ENCODE measurements at places on chromosomes 11 and 22.

- DNase-seq, result no peak
These were observed 18.9 kb downstream of the SHISAL1 start for GRCh38 chr22:44293876-44294275.

- no peak for DNase-seq
These were observed 31.4 kb upstream of the CEP295 start for GRCh38 chr11:93630037-93630436.

- DNase-seq, result no peak
These were observed 100.6 kb downstream of the RRAS2 start for GRCh38 chr11:14258221-14258935.

DNA sequence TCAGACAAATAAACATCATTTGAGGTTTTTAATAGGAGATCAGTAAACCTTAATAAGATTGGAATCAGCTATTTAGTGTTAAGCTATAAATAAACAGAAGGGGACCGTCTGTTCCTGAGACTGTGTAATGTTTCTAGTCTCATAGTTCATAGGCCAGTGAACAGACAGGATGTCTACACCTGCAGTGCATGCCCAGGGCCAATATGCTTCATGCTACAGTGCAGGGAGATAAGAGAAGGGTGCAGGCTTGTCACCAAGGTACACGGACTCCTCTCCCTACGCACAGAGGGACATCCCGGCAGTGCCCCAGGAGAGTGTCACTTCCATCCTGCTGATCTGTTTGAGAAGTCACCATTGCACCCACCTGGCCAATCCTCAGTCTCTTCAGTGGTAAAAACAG is 148.6 kb downstream of the OPCML start:
- no peak for DNase-seq

DNA sequence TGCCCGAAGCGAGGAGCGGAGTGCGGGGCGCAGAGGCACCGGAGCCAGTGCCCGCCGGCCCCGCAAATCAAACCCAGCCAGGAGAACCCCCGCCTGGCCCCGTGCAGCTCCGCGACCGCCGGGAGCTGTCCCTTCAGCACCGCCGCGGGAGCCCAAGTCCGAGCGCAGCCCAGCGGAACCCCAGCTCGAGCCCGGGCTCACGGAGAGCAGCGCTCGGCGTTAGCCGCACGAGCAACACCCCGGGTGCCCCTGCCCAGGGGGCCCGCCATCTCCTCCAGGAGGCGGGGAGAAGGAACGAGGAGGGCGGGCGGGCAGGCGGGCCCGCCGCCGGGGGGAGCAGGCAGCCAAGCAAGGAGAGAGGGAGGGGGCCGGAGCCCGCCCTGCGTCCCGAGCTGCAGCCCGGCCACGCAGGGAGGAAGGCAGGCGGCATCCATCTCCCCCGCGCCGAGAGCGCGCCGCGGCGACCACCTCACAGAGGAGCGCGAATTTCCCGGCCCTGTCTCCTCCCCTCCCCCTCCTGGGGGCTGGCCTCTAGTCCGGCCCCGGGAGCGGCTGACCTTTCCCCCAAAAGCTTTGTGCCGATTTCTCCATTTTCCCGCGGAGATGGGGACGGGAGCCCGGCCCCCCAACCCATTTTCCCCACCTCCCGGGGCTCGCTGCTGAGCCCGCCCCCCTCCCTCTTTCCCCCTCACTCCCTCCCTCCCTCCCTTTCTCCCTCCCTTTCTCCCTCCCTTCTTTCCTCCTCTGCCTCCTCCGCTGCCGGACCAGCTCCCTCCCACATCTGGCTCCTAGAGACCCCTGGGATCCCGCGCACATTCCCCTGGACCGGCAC is 621 bp downstream of the KCNC1 start:
- DNase-seq, result peak; percentile 63

GRCh38 chr11:16026849-16027248 is 329.5 kb downstream of the SOX6 start:
- no peak for DNase-seq

- no peak for DNase-seq
These were observed 101.0 kb downstream of the SLC1A2 start for GRCh38 chr11:35318309-35318708.

GRCh38 chr22:32842486-32842885 is 41.0 kb downstream of the TIMP3 start:
- no peak for DNase-seq

DNA sequence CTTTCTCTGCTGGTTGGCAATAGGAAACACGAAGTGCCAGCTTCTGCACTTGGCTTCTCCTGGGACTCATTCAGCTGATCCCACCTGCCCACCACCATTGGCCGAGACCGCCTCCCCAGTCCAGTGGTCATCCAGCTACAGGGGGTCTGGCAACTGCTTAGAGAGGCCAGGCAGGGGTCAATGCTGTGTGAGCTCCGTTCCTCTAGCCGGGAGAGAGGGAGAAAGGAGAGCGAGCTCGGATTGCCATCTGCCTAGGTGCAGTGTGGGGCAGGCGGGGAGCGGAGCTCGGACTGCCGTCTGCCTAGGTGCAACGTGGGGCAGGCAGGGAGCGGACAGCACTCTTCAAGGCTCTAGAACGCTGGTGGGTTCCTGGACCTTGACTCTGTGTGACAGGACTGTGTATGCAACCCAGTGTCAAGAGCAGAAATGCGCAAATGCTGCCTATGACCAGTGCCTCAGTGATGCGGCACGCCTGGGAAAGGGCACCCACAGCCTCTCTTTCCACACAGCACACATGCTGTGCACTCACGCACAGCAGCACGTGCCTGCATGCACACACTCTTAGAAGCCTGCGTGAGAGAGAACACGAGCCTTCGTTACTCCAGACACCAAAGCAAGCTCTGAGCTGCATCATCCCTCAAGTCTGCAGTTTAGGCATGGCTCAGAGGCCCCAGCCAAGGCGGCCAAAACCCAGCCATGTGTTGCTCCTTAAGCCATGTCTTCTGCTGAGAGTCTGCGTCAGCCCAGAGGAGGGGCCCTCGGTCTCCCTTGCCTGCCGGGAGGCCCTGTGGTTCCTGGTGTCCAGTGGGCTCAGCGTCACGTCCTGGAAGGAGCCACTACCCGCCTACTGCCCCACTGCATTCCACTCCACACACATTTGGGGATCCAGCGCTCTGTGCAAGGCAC is 26.8 kb upstream of the JAM3 start:
- peak; percentile 53 for DNase-seq

DNA sequence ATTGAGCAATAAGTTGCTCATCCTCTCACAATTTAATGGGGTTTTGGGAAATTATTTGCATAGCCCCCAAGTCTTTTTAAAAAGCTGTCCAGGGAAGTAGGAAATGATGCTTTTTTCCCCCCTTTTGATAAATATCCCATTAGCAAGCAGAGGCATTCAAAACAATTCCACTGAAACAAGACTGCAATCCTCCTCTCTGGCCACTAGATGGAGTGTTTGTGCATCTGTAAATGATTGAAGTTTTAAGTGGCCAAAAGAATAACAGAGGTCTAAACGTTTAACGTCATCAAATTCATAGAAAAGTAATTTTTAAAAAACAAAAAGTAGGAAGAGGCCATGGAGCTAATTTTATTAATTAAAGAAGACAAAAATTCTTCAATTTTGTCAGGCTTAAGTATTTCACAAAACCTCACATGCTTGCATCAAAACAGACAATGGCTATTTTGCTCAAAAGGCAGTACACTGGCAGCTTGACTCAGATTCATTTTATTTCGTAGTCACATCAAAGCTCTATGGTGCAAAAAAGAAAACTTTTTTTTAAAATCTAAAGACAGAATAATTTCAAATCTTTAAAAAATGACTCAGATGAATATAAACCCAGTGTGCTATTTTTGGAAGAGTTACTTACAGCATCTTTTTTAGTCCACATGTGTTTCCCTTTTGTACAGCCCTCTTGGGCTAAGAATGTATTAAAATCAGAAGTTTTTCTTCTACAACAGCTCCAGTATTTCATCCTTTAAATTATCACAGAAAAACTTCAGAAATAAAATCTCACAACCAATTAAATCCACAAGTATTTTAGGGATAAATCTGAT is 17.8 kb downstream of the CHORDC1 start:
- no peak for DNase-seq

DNA sequence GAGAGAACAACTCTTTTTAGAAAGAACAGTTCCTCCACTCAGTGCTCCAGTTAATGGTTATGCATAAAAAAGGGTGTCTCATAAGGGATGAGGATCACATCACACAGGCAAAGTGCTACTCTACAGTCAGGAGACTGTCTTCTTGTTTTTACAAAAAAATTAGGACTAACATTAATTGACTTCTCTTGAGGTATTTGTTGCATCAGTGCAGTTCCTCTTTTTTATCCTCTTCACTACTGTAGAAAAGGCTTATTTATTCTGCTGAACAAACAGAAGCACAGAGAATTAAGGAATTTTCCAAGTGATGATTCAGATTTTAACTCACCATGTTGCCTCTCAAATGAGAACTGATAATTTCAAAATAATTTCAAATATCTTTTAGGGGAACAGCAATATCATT is 1.9 kb downstream of the MMP8 start:
- no peak for DNase-seq

- no peak for DNase-seq
These were observed 3.0 kb downstream of the DKK3 start for GRCh38 chr11:12005476-12005875.

DNA sequence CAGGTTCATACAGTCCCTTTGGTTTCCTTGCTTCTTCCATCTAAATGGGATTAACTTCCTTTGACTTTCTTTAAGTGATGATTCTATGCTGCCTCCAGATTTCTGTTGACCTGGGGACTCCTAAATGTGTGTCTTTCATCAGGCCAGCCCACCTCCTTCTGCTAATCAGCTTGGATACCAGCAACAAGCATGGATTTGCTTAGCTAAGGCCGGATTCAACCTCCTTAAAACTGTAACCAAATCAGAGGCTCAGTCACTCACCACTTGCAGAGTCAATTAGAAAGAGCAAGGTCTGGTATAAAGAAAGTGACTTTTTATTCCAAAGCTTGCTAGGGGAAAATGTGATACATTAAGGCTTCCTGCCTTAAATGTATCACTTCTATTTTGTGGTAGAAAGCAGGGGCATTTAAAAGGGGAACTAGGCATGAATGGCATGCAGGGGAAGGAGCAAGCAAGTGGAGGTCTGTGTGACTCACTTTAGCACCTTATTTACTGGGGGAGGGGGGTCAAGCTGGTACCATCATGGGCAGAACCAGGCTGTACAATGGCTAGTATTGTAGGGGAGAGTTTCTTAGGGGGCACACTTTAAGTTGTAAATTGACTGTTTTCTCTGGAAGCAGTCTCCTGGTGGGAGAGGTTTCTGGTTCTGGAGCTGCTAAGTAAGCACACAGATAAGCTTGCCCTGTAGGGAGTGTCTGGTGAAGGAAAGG is 239.0 kb upstream of the PDGFD start:
- peak; percentile 34 for DNase-seq

- no peak for DNase-seq
These were observed 25.6 kb downstream of the SCUBE2 start for GRCh38 chr11:9065607-9066432.

- DNase-seq, result no peak
These were observed 144.1 kb downstream of the NOX4 start for GRCh38 chr11:89347071-89347470.

DNA sequence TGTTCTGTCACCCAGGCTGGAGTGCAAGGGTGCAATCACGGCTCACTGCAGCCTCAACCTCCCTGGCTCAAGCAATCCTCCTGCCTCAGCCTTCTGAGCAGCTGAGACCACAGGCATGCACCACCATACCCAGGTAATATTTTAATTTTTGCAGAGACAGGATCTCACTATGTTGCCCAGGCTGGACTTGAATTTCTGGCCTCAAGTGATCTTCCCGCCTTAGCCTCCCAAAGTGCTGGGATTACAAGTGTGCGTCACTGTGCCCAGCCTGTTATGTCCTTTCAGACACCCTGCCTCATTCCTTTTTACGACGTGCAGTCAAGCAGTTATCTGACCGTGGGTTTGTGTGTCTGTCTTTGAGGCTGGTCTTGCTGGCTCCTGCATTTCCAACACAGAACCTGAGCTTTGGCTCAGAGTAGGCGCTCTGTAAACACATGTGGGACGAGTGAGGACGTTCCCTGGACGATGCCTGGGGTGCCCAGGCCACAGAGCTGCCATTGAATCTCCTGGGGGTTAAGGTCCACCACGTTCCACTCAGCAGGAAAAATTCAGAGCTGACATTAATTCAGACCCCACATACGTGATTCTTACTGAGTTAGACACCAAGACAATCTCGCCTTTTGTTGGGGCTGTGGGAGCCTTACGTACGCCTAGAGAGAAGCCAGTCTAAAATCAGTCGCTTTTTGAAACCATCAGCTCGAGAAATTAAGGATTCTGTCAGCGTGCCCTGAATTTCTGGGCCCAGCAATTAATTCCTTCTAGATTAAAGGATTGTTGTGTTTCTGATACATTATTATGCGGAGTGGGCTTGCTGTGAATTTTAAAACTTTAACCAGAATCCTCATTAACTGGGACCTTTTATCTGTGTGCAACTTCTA is 21.5 kb upstream of the EMID1 start:
- DNase-seq, result no peak

- peak; percentile 60 for DNase-seq
These were observed 299.5 kb downstream of the BUD13 start for GRCh38 chr11:116473206-116473769.

DNA sequence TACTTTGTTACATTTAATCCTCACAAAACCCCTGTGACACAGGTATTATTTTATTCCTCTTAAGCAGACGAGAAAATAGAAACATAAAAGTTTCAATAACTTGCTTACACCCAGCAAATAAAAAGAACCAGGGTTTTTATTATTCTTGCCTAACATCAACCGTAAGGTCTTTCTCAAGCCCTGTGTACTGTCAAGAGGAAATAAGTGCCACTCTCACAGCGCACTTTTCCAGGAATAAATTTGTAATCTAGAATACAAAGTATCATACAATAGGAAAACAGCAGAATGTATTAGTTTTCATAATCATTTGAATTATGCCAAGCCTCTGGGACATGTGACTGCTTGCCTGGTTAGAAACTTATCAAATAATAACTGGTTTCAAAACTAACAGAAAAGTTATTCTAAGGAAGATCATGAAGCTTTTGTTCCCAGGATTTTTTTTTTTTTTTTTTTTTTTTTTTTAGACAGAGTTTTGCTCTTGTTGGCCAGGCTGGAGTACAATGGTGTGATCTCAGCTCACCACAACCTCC is 7.4 kb downstream of the CCDC34 start:
- DNase-seq, result no peak

- DNase-seq, result no peak
These were observed 8.2 kb downstream of the CD5 start for GRCh38 chr11:61110255-61111049.

DNA sequence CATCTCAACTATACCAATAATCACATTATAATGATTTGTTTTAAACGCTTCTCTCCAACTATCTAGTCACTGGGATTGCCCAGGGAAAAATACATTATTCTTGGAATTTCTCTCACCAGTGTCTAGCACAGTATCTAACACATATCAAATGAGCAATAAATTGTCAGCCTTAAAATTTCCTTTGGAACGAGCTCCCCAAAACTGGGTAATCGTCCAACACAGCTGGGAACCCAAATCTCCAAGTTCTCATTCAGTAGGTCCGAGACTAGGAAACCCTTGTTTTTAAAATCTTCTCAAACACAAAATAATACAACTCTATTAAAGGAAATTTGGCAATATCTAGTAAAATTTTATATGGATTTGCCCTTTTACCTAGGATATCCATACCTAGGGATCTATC is 327.8 kb upstream of the ARHGAP42 start:
- no peak for DNase-seq

- DNase-seq, result peak; percentile 81
These were observed 5.7 kb downstream of the CDCA5 start for GRCh38 chr11:65078151-65078550.

Measured in WERI-Rb-1 (cell line).